LoVo (cell line): ENCODE measurements at places on chromosomes 13 and 19.

DNA sequence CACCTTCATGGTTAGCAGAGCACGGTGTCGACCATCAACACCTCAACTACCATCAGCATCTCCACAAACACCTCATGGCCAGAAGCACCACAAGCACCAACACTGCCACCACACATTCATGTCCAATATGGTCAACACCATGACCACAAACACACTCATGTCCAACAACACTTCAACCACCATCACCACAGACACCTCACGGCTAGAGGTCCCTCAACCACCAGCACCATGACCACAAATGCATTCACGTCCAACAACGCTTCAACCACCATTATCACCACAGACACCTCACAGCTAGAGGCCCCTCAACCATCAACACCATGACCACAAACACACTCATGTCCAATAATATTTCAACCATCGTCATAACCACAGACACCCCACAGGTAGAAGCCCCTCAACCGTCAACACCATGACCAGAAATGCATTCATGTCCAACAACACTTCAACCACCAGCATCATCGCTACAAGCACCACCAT is 10.2 kb downstream of the TRAPPC5 start:
- DNase-seq: no peak

DNA sequence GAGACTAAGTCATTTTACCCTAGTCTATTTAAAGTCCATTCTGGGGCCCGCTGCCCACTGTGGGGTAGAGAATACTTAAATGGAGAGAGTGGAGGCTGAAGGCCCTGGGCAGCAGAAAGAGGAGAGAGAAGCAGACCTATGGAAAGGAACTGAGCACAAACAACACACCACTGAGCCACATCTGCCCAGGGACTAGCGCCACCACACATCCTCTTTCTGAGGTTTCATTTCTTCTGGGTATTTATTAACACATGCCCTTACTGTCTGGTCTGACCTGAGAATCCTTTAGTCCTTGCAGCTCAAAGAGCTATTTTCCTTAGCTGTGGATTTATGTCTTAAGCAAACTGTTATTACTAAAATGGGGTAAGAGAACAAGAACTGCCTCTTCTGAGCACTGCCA is 154.0 kb downstream of the NALCN start:
- DNase-seq: no peak

GRCh38 chr13:32001769-32002168 is 29.8 kb upstream of the FRY start:
- DNase-seq: no peak

GRCh38 chr19:29694161-29694560 is 20.9 kb downstream of the C19orf12 start:
- DNase-seq: no peak

- no peak for DNase-seq
Measured at GRCh38 chr13:45925151-45925550, 73.6 kb upstream of the SIAH3 start.
